Astrocyte of the cerebellum (primary cell): ENCODE measurements at places on chromosomes 3 and 15.
A peak's percentile ranks its signal among the peaks of the same experiment; 100 is the strongest.

GRCh38 chr15:63212050-63213004, 22.9 kb downstream of the RAB8B start:
- DNase-seq, result no peak

GRCh38 chr15:59278120-59278519, 71.5 kb downstream of the LDHAL6B start:
- DNase-seq, result no peak

GRCh38 chr3:157423337-157423736, 13.3 kb upstream of the PTX3 start:
- DNase-seq, result no peak

- DNase-seq, result no peak
Observed at GRCh38 chr15:38071211-38071972, 137.0 kb downstream of the TMCO5A start.

DNA sequence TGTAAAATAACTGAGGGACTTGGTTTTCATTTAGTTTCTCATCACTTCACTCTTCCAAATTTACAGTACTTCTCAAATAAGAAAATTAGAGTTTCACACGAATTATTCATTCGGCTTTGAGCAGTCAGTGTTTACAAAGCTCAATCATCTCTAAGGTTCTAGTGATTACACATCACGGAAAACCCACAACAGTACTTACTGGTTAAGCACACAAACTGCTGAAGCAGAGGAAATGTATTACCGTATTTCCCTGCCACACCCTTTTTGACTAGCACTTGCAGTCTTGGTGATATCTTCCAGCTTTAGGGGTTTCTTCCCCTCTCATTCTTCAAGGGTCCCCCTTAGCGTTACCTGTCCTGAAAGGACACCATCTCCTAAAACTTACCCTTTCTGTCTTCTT, 164.8 kb upstream of the CDIN1 start:
- DNase-seq, result no peak

DNA sequence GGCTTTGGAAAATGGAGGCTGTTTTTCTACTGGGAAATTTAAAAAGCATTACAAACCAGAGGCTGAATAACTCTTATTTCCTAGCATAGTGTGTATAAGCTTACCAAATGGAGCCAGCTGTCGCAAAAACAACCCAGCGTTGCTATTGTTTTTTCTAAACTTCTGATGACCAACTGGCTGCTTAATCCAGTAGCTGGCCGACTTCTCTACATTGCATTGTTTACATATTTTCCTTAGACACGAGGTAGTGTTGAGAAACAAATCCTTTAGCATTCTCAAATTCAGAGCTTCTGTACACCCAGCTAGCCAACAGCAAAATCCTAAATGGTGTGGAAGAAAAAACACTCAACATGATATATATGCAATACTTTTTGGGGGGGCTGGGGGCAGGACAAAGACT, 161.0 kb upstream of the ADAMTS9 start:
- no peak for DNase-seq

- DNase-seq, result no peak
Observed at GRCh38 chr15:76575274-76575673, 238.7 kb downstream of the ISL2 start.

DNA sequence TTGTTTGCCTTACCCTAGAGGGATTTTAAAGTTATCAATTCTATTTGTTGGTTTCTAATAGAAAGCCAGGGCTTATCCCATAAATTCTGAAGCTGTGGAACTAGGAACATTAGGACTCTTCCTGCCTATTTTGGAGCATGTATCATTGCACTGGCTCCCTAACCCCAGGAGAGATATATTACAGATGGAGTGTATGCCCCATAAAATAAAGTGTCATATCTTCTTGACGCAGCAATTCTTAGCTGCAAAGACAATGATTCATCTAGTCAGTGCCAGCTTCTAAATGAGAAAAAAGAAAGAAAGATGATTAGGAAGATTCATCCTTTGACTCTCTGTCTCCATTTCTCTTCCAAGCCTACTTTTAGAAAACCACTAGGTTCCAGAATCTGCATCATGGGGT, 74.8 kb upstream of the MAGI1 start:
- no peak for DNase-seq

DNA sequence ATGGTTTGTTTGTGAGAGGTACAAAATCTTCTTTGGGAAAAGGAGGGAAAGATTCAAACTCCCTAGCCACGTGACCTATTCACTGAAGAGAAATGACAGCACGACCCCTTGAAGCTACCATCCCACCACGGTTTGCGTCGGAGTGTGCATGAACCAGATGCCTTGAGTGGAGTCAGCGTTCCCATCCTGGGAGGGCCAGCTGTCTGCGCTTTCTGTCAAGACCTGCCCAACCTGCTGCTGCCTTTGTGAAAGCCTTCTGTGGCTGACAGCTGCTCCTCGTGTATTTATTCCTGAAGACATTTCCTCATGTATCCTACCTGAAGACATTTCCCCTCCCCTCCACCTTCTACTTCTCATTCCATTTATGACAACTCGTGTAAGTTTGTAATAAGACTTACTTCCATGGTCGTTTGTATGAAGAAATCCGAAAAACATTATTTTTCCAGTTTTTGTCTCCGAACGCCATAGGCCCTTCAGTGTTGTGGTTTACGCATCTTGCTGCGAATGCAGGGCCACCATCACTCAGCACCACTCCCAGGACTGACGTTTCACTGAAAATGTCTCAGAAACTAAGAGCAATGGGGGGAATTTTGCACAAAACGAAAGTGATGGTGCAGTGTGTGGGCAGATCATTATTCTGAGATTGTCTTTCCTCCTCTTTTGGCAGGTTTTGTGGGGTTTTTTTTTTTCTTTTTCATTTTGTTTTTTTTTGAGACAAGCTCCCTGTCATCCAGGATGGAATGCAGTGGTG, 18.9 kb downstream of the EBLN2 start:
- no peak for DNase-seq

- DNase-seq, result peak; percentile 97
Observed at GRCh38 chr15:48285329-48286214, 45.7 kb upstream of the DUT start.

DNA sequence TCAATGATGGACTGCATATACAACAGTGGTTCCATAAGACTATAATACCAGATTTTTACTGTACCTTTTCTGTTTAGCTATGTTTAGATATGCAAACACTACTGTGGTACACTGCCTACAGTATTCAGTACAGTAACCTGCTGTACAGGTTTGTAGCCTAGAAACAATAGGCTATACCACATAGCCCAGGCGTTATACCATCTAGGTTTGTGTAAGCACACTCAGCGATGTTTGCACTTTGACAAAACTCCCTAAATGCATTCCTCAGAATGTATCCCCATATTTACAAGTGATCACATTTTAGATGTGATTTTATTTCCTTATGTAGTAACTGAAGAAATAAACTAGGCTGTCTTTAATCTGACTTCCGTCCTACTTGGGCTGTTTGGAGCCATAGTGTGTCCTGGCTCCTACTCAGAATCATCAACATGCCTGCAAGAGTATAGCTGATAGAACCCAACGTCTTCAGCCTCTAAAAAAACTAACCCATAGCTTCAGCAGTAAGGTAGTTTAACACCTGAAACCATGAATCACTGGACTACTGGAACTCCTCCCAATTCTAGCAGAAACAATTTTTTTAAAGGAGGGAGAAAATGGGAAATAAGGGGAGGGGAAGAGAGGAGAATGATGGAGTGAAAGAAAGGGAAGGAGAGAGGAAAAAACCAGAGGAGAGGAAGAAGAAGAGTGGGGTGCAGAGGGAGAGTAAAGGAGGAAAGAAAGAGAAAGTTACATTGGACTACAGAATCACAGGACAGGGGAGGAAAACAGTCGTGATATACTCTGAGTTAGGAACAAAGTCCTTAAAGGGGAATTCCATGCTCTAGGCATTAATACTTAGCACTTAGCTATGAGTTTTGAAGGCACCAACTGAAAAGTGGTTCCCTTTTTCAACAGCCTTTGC, 67.7 kb upstream of the PLXND1 start:
- DNase-seq, result no peak

GRCh38 chr3:70486414-70487017, 174.1 kb upstream of the MDFIC2 start:
- DNase-seq, result no peak

DNA sequence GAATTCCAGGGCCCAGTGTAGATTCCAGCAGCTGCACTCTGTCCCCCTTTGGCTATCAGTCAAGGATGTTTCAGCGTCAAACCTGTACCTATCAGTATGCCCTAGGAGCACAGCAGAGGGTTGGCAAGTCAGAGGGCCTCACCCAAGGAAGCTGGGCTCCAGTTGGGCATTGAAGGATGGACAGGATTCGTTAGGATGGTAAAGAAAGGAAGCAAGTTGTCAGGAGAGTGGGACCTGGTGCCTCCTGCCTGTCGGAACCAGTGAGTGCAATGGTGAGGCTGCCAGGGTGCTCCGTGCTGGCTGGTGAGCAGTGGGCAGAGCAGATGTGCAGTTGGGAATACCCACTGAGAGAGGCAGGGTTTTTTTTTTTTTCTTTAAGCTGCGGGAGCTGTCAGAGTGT, 157.2 kb downstream of the CHDH start:
- DNase-seq, result no peak

GRCh38 chr15:98177966-98178592, 217.6 kb downstream of the ARRDC4 start:
- peak; percentile 72 for DNase-seq

GRCh38 chr15:39078026-39078425, 502.9 kb upstream of the THBS1 start:
- DNase-seq, result no peak

DNA sequence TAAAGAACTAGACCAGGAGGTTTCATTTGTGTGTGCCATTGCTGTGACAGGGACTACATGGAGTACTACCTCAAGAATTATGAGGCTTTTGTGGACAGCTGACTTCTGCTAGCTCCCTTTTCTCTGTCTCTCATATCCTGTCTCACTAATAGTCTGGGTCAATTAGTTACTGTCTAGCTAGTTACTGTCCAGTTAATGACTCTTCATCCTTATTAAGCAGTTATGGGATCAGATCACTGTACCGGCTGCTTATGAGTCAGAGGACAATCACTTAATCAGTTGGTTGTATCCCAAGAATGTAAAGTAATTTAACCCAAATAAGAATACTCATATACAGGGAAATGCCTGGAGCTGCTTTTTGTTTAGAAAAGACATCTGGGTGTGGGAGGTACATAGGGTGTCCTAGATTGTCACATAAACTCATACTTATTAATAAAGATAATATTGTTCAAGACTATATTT, 158.0 kb downstream of the CDIN1 start:
- DNase-seq, result no peak

- no peak for DNase-seq
Observed at GRCh38 chr15:89490081-89490813, 6.1 kb downstream of the RHCG start.

GRCh38 chr3:126009181-126009580, 40.2 kb downstream of the ROPN1B start:
- DNase-seq, result no peak

DNA sequence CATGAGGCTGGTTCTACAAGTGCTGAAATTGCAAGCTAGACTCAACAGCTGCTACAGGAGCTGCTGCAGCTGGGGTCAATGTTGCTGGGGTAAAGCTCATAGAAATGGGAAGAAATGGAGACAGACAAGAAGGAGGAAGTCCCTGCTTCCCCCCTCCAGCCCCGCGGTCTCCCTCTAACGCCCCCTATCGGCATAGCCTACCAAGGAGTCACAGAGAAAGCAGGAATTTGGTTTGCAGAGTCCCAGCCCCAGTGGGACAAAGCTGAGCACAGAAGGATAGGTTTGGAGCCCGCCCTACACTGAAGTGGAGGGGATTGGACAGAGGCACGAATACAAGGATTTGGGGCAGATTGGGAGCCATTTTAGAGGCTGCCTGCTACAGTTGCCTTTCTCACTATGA, 176.9 kb upstream of the ANKRD28 start:
- DNase-seq, result no peak

GRCh38 chr3:66554178-66554577, 53.4 kb upstream of the LRIG1 start:
- no peak for DNase-seq

GRCh38 chr15:89647191-89647851, 7.9 kb downstream of the KIF7 start:
- DNase-seq, result peak; percentile 8

GRCh38 chr3:9161298-9161697, 88.1 kb downstream of the SRGAP3 start:
- DNase-seq, result no peak

- no peak for DNase-seq
Observed at GRCh38 chr3:141348837-141349236, 19.5 kb upstream of the ZBTB38 start.

DNA sequence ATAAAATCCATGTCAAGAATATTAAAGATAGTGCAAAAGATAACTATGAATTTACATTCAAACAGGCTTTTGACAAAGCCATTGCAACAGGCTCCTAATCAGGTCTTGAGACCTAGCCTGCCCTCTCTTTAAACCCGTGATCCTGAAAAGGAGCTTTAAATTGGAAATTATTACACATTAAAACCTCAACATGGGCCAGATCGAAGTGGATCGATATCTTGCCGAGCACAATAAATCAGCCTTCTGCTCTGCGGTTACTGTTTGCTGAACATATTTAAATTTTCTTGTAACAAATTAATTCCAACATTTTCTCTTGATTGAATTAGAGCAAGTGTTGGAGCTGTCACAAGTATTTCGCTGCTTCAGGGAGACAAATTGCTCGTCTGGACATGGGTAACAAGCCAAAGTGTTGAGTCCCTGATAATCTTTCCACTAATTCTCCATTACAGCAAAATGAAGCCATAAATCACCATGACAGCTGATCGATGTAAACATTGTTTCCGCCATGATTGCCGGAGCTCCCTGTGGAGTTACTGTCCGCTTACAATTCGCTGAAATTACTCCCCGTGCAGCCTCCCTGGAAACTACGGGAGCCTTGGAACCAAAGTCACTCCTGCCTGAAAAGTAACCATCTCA, 47.6 kb downstream of the SHOX2 start:
- no peak for DNase-seq

GRCh38 chr3:118863731-118864322, 170.8 kb downstream of the IGSF11 start:
- DNase-seq, result no peak

DNA sequence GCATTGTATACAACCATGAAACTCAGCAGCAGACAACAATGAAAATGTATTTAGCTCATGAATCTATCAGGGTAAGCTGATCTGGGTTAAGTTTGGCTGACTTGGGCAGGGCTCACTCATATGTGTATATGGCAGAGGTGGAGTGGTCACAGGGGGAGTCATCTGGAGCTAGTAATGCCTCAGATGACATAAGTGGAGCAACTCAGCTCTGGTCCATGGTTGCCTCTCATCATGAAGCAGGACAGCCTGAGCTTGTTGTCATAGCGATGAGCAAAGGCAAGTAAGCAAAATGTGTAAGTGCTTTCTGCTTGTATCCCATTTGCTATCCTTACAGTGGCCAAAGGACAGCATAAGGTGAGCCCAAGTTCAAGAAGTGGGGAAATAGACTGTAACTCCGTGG, 64.5 kb downstream of the ALCAM start:
- no peak for DNase-seq
